Activated CD4-positive, alpha-beta T cell treated with anti-CD3 and anti-CD28 coated beads for 1 hour (primary cell): ENCODE measurements at places on chromosomes 4 and X.

DNA sequence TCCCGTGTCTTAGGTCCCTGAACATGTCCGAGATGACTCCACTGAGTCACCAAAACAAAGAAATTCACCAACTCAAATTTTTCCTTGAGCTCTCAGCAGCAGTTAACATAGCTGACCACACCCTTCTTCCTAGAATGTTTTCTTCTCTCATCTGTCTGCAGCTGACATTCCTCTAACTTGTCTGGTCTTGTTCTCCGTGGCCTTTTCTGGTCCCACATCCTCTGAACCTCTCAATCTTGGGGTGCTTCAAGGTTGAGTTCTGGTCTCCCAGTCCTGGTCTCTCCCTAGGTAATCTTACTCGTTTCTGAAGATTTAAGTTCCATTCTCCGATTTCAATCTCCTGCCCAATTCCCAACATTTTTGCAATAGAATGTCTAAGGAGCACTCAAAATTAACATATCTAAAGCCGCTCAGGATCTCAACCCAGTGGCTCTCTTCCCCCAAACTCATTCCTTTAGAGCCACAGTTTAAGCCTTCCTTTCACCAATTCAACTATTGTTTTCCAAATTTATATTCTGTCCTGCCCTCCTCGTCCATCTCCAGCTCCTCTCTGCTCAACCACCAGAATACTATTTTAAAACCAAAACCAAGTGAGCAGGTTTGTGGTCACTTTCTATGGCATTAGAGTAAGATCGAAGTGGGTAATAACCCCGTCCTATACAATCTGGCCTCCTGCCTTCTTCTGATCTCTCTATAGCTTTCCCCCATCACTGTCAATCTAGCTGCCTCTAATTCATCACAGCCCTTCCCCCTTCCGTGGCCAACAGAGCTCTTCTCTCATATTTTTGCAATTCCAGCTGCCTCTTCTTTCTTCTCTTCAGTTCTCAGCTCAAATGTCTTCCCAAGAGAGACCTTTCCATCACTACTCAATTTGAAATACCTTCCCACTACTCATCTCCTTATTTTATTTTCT, 1.2 kb downstream of the TRIML2 start:
- no peak for DNase-seq

DNA sequence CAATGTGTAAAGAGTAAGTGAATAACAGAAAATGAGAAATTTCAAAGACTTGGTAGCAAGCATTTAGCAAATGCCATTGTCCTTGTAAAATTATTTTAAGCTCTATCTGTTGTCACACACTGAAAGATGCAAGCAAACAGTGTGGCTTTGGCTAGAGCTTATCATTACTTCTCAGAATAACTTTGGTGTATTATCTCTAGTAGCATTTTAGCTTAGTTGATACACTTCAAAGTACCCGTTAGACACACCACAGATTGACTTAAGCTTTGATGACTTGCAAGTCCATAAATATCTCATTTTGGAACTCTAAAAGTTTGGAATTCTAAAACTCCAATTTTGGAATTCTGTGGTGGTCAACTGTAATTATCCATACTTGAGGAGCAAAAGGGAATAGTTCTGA, 98.6 kb downstream of the PDLIM5 start:
- no peak for DNase-seq

- no peak for DNase-seq
These were observed 6.2 kb downstream of the HDAC8 start for GRCh38 chrX:72566448-72566847.

- DNase-seq: no peak
These were observed 87.9 kb downstream of the ZXDA start for GRCh38 chrX:57822398-57822797.

DNA sequence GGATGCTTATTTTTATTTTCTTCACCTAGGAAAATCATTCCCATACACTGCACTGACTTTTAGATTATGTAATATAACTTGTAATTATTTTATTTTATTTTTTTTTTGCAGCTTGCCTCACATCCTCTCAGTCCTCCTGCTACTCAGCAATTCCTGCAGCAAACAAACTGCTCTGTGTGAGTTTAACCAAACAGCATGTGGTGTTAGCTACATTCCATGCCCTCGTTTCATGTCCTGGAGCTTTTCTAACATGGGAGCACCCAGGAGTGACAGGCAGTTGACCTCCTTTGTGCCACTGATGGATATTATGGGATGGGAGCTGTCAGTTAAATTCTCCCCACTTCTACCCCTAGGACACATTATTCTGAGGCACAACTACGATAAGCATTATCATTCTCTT, 24.8 kb downstream of the CXCL1 start:
- no peak for DNase-seq

- DNase-seq: no peak
These were observed 492 bp downstream of the GALNT7 start for GRCh38 chr4:173169178-173169427.

DNA sequence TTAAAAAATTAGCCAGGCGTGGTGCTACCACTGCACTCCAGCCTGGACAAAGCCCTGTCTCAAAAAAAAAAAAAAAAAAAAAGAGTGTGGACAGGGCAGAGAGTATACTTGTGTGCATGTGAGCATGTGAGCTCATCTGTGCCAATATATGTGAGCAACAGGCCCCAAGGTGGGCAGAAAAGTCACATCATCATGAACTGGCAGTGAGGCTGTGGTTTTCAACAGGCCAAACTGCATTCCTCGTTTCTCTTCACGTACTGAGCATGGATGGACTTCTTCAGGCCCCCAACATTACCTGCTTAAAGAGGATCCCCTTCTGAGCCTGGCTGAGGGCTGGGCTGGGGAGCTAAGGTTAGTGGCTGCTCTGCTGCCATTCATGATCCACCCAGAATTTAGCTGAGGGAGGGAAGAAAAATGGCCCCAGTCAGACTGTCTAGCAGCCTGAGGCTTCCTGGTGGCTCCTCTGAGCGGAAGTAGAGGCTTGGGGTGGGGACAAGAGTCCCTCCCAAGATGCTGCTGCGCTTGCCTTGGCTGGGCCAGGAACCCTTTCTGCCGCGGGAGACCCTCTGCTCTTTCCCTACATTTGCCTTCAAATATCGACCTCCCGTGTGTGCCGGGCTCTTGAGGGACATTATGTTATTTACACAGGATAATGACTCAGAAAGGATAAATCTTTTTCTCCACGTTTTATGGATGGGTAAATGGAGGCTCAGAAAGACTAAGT, 55.0 kb downstream of the DIPK2B start:
- DNase-seq: no peak

GRCh38 chrX:105765691-105766090, 56.6 kb upstream of the NRK start:
- DNase-seq: no peak

DNA sequence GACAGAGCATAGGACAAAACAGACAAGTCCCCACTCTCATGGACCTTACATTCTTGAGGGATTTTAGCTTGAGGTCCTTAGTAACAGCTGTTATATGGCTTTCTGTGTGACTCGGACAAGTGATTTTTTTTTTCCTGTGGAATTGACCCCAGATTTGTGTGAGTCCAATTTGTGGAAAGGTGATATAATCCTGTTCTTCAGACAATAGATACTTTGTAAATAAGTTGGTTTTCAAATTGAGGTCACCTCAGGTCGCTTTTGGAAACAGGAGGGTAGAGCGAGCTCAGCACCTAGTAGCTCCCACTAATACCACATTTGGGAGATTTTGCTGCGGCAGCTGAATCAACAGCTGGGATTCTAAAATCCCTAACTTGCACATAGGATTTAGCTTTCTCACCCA, 1008.8 kb downstream of the ADGRL3 start:
- no peak for DNase-seq

DNA sequence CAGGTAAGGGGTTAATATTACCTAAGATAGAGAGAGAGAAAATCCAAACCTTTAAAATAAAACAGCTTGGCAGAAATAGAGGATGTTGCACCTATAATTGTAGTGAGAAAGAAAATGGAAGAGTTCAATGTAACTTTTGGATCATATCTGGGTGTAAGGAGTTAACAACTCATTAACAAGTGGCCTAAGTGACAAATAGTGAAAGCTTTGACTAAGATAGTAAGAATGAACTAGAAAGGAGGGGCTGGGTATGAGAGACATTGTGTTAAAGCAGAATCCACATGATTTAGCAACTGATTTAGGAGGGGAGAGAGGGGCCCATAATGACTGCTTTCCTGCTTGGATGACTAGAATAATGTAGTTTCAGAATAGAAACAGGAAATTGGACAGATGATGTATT, 761.0 kb downstream of the IL1RAPL1 start:
- no peak for DNase-seq

DNA sequence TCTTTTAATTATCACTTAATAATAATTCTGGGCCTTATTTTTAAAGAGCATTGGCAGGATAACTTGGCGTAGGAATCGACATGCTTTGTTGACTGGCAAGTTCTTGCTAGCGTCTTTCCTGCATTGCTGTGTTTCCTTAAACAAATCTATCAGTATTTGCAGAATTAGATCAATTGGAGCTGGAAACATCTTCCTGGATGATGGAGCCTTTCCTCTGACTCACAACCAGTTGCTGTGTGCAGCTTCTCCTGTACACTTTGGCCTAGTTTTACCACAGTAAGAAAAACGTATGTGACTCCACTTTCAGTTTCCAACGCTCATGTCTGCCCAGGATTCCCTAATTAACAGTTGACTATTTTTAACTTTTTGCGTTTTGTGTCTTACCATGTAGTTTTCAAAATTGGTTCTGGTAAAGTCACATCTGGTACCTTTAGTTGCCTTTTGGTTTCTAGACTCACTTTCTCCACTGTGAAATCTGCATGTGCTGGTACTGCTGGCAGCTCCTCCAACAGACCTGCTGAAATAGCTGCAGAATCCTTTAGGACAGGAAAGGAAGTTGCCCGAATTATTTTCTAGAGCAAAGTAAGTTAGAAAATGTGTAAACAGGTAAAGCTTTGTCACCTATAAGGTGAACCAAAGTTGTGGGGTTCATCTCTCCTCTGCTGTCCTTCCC, 553.2 kb upstream of the FAT1 start:
- no peak for DNase-seq

DNA sequence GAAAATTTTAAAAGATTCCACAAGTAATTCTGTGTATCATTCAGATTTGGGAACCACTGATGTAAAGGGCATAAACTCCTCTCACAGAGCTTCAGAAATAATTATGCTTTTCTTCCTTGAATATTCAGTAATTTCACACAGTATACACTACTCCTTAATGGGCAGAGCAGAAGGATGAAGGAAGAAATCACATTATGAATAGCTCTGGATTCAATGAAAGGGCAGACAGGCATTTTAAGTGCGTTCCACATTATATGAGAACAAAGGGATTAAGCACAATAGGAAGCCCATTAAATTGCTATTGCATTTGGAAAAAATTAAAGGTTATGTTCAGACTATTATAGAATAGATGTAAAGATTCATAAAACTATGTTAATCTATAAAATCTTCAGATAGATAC, 142.6 kb downstream of the PDHA2 start:
- no peak for DNase-seq

DNA sequence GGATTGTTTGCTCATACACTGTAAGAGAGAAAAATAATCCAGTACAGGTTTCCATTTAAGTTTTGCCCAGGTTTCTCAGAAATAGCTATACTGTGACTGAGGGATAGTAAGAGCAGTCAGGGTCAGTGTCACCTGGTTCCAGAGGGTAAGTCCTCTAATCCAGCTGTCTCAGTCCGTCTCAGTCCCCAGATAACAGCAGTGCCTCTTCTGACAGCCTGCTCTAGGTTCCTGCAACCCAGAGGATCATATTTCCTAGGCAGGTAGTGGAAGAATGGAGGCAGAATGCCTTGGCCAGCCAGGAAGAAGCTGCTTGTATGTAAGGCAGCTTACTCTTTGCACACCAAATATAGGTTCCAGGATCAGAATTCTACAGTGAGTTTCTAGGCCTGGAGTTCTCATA, 22.6 kb upstream of the GNRHR start:
- DNase-seq: no peak

GRCh38 chr4:1628892-1629698, 55.0 kb downstream of the FAM53A start:
- DNase-seq: peak; percentile 55

- DNase-seq: no peak
These were observed 223.1 kb upstream of the LEF1 start for GRCh38 chr4:108391701-108392455.

GRCh38 chr4:43049326-43049725, 156.8 kb downstream of the GRXCR1 start:
- no peak for DNase-seq

DNA sequence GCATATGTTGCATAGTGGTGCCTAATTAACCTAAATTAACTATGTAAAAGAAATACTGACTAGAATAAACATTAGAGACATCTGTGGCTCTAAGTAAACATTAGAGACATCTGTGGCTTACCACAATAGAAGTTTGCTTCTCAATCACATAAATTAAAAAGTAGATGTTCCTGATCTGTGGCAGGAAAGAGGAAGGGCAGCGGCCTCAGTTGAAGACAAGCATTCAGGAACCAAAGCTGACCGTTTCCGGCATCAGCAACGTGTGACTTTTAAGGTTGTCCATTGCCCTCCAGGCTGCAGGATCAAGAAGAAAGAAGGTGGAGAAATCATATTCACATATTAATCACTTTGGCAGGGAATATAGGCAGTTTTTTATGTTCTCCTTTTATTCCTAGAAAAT, 336.3 kb upstream of the TRAM1L1 start:
- DNase-seq: no peak

- no peak for DNase-seq
These were observed 52.1 kb upstream of the PCDH10 start for GRCh38 chr4:133096972-133097371.

DNA sequence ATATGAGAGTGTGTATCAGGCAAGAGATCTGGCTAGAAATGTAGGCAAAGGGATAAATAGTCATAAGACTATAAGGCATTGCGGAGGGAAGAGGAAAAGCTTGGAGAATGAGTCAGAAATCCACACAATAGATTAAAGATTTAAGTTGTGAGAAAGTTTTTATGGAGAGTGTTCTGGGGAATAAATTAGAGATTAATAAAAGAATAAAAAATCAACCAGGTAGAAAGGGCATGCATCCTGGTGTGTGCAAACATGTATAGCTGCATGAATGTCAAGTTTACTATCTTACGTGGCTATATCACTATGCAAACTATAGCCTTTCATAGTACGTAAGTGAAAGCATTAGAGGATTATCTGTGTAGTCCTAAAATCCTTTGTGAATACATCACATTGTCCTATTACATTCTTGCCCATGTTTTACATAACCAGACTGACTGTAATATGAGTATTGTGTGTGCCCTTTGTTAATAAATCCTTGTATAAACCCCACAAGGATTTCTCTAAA, 36.9 kb downstream of the SNCA start:
- no peak for DNase-seq

- DNase-seq: no peak
These were observed 803.0 kb downstream of the DMD start for GRCh38 chrX:32408389-32408788.

- no peak for DNase-seq
These were observed 580 bp upstream of the PLS3 start for GRCh38 chrX:115560211-115560977.

DNA sequence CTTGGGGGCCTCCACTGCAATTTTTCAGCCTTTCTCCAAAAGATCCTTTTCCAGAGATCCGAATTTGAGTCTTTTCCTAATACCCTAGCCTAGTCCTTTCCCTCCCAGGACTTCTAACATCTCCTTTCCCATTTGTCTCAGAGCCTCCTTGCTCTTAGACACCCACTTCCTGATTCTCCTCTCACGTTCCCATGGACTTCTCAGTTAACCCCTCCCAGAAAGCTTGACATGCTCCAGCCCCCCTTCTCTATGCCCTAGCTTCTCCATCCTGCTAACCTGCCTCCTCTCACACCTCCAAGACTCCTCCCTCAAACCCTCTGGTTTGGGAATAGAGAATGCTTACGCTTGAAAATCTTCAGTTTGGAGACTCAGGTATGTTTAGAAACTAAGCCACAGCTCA, 2.5 kb downstream of the UBA1 start:
- DNase-seq: no peak
